ENCODE measurements at places on chromosomes 13 and 19.

DNA sequence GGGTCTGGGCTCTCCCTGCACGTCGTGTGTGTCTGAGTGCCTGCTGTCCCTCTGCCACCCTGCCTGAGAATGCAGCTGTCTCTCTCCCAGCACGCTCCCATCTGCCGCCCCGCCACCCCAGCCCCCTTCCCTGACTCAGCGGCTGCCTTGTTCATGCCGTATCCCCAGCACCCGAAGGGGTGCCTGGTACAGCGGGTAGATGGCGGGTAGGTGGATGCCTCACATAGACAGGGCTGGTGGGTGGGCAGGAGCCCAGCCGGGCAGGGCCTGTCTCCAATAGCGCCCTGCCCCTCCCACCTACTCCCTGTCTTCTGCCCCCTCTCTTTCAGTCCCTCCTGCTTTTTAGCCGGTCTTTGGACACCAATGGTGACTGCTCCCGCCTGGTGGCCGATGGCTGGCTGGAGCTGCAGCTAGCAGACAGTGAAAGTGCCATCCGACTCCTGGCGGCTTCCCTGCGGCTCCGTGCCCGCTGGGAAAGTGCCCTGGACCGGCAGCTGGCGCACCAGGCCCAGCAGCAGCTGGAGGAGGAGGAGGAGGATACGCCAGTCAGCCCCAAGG, 30.3 kb downstream of the DHX34 start:
- peak overlapping the region; percentile 24 for H3K27ac ChIP-seq
- ATAC-seq = no peak
- no peak overlapping the region for H3K4me3 ChIP-seq
- H3K4me1 ChIP-seq = peaks cover 28% of the 10 kb centered on the region
- no peaks in the 10 kb centered on the region for H3K27me3 ChIP-seq
- peaks cover 65% of the 10 kb centered on the region for H3K36me3 ChIP-seq

GRCh38 chr13:24737042-24737441, 26.9 kb upstream of the RNF17 start:
- no peaks in the 10 kb centered on the region for H3K36me3 ChIP-seq
- H3K4me1 ChIP-seq = no peaks in the 10 kb centered on the region
- no peak overlapping the region for H3K4me3 ChIP-seq
- no peaks in the 10 kb centered on the region for H3K27me3 ChIP-seq
- no peak for ATAC-seq

- H3K27ac ChIP-seq = no peak overlapping the region
- H3K36me3 ChIP-seq = peaks cover 6% of the 10 kb centered on the region
- H3K4me3 ChIP-seq = no peak overlapping the region
- H3K27me3 ChIP-seq = peaks cover 9% of the 10 kb centered on the region
- H3K4me1 ChIP-seq = peaks cover 24% of the 10 kb centered on the region
These were observed 1.8 kb upstream of the SIGLEC12 start for GRCh38 chr19:51503286-51503817.

GRCh38 chr13:26971990-26972887, 199.4 kb downstream of the USP12 start:
- H3K4me3 ChIP-seq = no peak overlapping the region
- H3K27me3 ChIP-seq = peaks cover 11% of the 10 kb centered on the region
- H3K4me1 ChIP-seq = peaks cover 12% of the 10 kb centered on the region
- peak overlapping the region; percentile 27 for H3K27ac ChIP-seq
- no peaks in the 10 kb centered on the region for H3K36me3 ChIP-seq

- H3K27ac ChIP-seq = no peak overlapping the region
- peaks cover 20% of the 10 kb centered on the region for H3K36me3 ChIP-seq
- no peaks in the 10 kb centered on the region for H3K4me1 ChIP-seq
- no peak overlapping the region for H3K4me3 ChIP-seq
- no peak for ATAC-seq
These were observed 16.8 kb downstream of the ADGRE2 start for GRCh38 chr19:14761607-14762006.

DNA sequence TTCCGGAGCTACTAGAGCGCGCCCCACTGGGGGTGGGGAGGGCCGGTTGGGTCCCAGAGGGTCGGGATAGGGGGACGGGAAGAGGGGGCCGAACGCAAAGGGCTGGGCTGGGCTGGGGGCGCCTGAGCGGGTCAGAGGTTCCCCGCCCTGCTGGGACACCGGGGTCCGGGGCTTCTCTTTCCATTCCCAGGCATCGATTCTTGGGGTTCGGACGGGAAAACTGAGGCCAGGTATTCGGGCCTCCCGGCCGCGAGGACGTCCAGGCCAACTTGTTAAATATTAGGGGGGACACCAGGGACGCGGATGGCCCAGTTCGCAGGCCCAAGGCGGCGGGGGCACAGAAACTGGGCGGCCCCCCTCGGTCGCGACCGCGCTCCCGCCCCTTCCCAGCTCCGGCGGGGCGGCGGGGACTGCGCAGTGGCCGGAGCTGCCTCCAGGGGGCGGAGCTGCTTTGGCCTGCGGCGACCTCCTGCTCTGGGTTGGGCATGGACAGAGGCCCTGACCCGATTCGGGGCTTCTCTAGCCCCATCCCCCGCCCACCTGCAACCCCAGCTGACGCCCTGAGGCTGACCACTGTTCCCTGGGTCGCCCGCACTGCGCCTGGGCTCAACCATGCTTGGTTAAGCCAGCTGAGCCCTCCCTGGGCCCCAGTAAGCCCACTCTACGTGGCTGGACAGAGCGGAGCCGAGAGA, 1.2 kb upstream of the KLF16 start:
- no peaks in the 10 kb centered on the region for H3K36me3 ChIP-seq
- peak overlapping the region; percentile 83 for H3K27ac ChIP-seq
- ATAC-seq = peak; percentile 68
- peak overlapping the region; percentile 78 for H3K4me3 ChIP-seq
- no peaks in the 10 kb centered on the region for H3K27me3 ChIP-seq
- H3K4me1 ChIP-seq = peaks cover 41% of the 10 kb centered on the region

GRCh38 chr19:50197348-50197747, 6.1 kb upstream of the MYH14 start:
- no peaks in the 10 kb centered on the region for H3K4me1 ChIP-seq
- no peak overlapping the region for H3K4me3 ChIP-seq
- peaks cover 55% of the 10 kb centered on the region for H3K27me3 ChIP-seq
- no peak for ATAC-seq

DNA sequence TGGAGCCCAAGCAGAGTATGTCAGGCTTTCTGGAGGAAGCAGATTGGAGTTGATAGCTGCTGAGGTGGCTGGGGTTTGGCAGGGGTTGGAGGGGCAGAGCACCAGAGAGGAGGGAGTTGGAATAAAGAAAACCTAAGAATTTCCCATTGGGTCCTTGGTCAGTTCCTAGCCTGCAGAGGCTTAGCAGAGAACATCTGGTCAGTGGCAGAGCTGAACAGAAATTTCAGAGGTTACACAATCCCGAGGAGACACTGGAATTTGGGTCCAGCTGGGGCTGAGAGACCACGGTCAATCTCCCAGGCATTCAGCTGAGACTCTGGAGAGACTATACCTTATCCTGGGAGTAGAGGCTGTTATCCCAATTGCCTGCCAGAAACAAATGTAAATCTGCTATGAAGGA, 84.4 kb downstream of the DPY19L3 start:
- H3K4me1 ChIP-seq = no peaks in the 10 kb centered on the region
- H3K27me3 ChIP-seq = no peaks in the 10 kb centered on the region
- peaks cover 33% of the 10 kb centered on the region for H3K36me3 ChIP-seq
- H3K27ac ChIP-seq = no peak overlapping the region
- H3K4me3 ChIP-seq = no peak overlapping the region

- ATAC-seq = no peak
- H3K27ac ChIP-seq = no peak overlapping the region
- no peak overlapping the region for H3K4me3 ChIP-seq
These were observed 337.0 kb upstream of the SLC10A2 start for GRCh38 chr13:103403148-103403740.

GRCh38 chr19:13599681-13600080, 93.4 kb upstream of the CACNA1A start:
- H3K4me3 ChIP-seq = no peak overlapping the region
- H3K36me3 ChIP-seq = no peaks in the 10 kb centered on the region
- no peak for ATAC-seq
- no peak overlapping the region for H3K27ac ChIP-seq
- H3K4me1 ChIP-seq = peaks cover 2% of the 10 kb centered on the region
- H3K27me3 ChIP-seq = peaks cover 68% of the 10 kb centered on the region

- no peaks in the 10 kb centered on the region for H3K4me1 ChIP-seq
- no peak overlapping the region for H3K27ac ChIP-seq
- H3K27me3 ChIP-seq = no peaks in the 10 kb centered on the region
- no peak for ATAC-seq
- no peaks in the 10 kb centered on the region for H3K36me3 ChIP-seq
- H3K4me3 ChIP-seq = no peak overlapping the region
These were observed 1442.6 kb downstream of the SLITRK5 start for GRCh38 chr13:89113744-89114143.

GRCh38 chr19:6712692-6713670, 7.5 kb downstream of the C3 start:
- no peak overlapping the region for H3K27ac ChIP-seq
- H3K4me3 ChIP-seq = no peak overlapping the region

- H3K4me1 ChIP-seq = peaks cover 7% of the 10 kb centered on the region
- no peak overlapping the region for H3K27ac ChIP-seq
- ATAC-seq = no peak
- H3K4me3 ChIP-seq = no peak overlapping the region
- peaks cover 45% of the 10 kb centered on the region for H3K27me3 ChIP-seq
These were observed 2.2 kb downstream of the HIF3A start for GRCh38 chr19:46299004-46299509.

DNA sequence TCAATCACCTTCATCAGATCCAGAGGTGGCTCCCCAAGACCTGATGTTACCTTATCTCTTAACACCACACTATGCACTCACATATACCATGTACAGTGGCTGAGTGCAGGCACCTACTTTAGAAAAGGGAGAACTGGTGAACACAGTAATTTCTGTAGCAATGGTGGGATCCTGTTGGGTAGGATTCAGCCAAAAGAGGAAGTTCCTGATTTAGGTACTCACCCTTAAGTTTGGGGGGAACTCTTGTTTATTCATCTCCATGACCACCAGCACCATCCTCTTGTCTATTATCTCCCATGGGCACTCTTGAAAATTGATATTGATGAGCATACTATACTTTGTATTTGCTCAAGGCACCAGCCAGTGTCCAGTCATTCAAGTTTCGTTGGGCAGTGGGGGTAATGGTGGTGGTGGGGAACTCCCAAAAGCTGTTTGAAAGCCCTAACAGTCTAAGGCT, 324.4 kb downstream of the LMO7 start:
- H3K4me3 ChIP-seq = no peak overlapping the region
- ATAC-seq = peak; percentile 65
- no peaks in the 10 kb centered on the region for H3K27me3 ChIP-seq
- no peak overlapping the region for H3K27ac ChIP-seq
- no peaks in the 10 kb centered on the region for H3K36me3 ChIP-seq
- H3K4me1 ChIP-seq = no peaks in the 10 kb centered on the region

GRCh38 chr13:18947376-18947977, 234.1 kb downstream of the TUBA3C start:
- no peak overlapping the region for H3K4me3 ChIP-seq
- H3K4me1 ChIP-seq = no peaks in the 10 kb centered on the region
- no peaks in the 10 kb centered on the region for H3K36me3 ChIP-seq
- H3K27me3 ChIP-seq = no peaks in the 10 kb centered on the region
- H3K27ac ChIP-seq = no peak overlapping the region
- ATAC-seq = peak; percentile 7

GRCh38 chr13:36325912-36326311, 20.3 kb downstream of the SPART start:
- no peak for ATAC-seq
- H3K36me3 ChIP-seq = peaks cover 17% of the 10 kb centered on the region
- no peaks in the 10 kb centered on the region for H3K27me3 ChIP-seq
- H3K4me3 ChIP-seq = no peak overlapping the region
- no peaks in the 10 kb centered on the region for H3K4me1 ChIP-seq

DNA sequence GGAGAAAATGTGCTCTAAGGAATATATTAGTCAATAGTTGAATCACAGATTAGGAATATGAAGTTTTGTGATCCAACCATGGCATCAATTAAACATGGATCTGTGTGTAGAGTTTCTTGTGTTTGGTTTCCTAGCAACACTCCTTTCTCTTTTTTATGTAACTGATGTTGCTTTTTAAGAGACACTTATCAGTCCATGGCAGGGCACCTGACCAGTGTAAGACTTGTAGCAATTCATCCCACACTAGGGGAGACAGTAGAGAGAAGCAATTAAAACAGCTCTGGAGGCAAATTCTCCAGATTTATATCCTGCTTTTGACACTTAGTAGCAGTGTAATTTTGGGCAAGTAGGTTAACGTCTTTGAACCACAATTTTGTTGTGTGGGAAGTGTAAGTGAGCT, 1229.0 kb downstream of the PCDH9 start:
- no peaks in the 10 kb centered on the region for H3K4me1 ChIP-seq
- H3K27me3 ChIP-seq = no peaks in the 10 kb centered on the region
- no peak overlapping the region for H3K27ac ChIP-seq
- no peaks in the 10 kb centered on the region for H3K36me3 ChIP-seq

All from stimulated activated memory B cell treated with anti-CD40 and anti-IgM and Interleukin-4, amounts not matched to agents 10 μg/mL and 1 μg/mL and 100 μg/mL, for 72 hours (primary cell).